ENCODE measurements at places on chromosomes 6 and 20.

- no peak for DNase-seq
These were observed 114.0 kb upstream of the LAMP5 start for GRCh38 chr20:9400171-9401025.

DNA sequence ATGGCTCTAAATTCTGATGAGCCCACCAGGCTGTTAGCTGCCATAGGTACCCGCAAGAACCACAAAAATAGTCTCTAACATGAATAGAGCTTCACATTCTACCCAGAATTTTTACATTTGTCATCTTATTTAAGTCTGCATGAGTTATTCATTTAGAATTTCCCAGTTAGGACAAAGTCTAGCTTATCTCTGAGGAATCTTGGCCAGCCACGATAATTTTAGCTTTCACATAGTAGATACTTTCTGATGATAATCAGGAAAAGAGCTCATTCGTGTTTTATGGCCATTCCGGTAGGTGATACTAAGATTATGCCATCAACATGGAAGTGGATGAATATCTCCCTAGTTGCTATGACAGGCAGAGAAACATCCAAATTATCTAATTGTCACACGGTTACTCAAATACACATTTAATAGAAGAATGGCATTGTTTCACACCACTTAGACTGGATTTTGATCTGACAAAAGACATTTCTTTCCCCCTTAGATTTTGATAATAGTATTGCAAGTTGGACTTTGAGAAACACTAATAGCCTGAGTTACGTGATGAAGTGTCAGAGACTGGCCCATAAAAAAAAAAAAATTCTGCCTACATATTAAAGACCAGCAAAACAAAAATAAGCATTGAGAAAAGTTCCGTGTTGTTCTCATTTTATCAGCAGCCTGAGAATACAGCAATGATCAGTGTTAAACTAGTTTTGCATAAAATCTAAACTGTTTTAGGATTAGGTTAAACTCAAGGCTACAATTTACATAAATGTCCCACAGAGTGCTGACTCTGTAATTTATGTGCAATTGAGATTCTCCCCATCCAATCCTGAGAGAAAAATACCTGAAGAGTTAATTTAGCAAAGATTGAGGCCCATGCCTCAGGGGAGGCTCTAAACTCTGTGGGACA is 397.5 kb upstream of the ARID1B start:
- no peak for DNase-seq

DNA sequence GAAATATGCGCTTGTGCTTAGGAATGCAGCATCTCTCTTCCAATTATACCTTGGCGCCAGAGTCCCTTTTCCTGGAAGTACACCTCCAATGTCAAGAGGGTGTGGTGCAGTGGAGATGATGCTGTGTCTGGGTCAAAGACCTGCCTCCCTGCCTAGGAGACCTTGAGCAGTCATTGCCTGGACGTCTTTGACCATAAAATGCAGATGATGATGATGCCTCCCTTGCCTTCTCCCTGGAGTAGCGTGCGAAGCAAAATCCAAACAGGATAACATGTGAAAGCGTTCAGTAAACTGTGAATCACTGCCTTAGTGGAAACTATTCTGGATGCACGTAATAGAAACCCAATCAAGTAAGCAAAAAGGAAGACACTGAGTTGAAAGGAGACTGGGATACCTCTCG is 97.4 kb upstream of the ARMC2 start:
- no peak for DNase-seq

DNA sequence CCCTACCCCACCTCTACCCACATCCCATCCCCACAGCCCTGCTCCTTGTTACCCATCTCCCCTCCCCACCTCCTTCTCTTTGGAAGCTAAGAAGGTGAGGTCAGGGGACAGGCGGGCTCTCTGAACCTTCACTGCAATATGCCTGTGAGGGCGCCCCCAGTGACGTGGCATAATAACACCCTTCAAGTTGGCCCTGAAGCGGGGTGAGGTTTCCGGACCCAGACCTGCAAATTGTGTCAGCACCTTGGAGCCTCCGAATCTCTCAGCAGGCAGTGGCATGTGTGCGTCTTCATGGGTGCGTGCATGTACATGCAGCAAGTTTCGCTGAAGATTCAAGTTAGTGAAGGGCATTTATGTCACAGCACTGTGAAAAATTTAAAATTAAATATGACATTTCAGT is 114.6 kb downstream of the SOBP start:
- DNase-seq: no peak

Data from CD4-positive, alpha-beta T cell treated with Interferon alpha-2 for 1 hour (primary cell).